Thyroid gland (tissue), 4 donors: ENCODE measurements at places on chromosomes 6 and 20.
A peak's percentile ranks its signal among the peaks of the same experiment; 100 is the strongest.

DNA sequence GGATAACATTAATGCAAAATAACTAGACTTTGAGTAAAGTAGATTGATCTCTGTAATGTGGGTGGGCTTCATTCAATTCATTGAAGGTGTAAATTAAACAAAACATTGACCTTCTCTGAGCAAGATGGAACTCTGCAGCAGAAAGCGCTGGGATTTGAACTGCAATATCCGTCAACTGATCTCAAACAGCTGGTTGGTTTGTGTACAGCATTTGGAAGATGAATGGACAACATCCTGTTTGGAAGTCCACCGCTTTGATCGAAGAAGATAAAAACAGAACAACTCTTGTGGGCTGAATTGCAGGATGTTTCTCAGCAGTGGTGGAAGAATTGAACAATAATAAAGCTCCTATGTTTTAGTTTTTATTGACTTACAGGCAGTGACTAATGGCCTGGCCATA is 20.6 kb downstream of the HLA-C start:
- no peak for DNase-seq

- peak; percentile 24 for DNase-seq
Measured at GRCh38 chr6:26401389-26401986, 587 bp upstream of the BTN3A1 start.

GRCh38 chr6:105991561-105992314 is 94.4 kb upstream of the PRDM1 start:
- DNase-seq = peak; percentile 53

- no peak for DNase-seq
Measured at GRCh38 chr6:83367104-83367503, 63.7 kb downstream of the ME1 start.

DNA sequence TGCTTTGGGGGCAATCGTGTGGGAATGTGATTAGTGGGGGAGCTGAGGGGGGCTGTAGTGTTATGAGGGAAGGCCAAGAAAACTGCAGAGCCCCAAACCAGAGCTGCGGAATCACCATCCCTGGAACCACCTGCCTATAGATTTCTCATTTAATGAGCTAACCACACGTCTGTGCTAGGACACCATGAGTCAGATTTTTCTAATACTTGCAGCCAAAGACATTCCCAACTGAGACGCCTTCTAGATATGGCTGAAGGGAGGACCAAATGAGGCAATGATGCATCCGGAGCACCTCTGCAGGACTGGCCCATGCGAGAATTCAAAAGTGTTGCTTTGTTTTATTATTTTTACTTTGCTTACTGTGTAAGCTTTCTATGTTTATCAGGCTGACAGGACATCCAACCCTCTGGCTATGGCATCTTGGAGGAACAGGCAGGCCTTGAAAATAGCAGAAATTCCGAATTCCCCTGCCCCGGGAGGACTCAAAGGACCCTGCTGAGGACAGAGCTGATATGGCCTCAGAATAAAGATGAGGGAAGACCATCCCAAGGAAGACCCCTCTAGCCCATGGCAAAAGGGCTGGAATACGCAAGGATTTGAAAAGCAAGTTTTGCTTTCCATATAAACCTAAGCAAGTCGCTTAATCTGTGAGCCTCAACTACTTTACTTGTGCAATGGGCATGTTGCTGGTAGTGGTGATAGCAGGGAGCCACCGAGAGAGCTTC is 3.1 kb upstream of the PTGIS start:
- no peak for DNase-seq
